ENCODE measurements at places on chromosomes 4 and X.

- no peak for DNase-seq
Observed at GRCh38 chr4:7792616-7793015, 147.0 kb downstream of the AFAP1 start.

- DNase-seq: no peak
Observed at GRCh38 chr4:3215733-3216132, 33.2 kb upstream of the MSANTD1 start.

- no peak for DNase-seq
Observed at GRCh38 chr4:60384516-60384915, 815.6 kb upstream of the ADGRL3 start.

DNA sequence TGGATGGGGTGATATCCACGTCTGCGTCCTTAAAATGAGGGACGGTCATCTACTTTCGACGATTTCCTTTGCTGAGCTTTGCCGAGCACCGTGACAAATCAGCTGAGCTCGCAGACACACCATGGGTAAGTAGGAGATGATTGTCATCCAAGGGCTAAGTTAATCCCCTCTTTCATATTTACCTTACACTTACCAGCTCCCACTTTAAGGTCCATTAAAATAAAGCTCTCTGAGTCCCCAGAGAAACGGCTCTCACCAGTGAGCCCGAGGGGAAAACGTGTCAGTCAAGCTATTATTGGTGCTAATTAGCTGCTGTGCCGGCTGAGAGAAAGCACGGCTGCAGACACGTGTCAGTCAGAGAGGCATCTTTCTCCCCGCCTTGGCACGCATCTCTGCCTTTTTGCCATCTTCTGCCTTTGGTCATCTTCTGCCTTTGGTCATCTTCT is 72.2 kb downstream of the CRLF2 start:
- no peak for DNase-seq

- no peak for DNase-seq
Observed at GRCh38 chrX:56798339-56798711, 69.3 kb downstream of the NBDY start.

DNA sequence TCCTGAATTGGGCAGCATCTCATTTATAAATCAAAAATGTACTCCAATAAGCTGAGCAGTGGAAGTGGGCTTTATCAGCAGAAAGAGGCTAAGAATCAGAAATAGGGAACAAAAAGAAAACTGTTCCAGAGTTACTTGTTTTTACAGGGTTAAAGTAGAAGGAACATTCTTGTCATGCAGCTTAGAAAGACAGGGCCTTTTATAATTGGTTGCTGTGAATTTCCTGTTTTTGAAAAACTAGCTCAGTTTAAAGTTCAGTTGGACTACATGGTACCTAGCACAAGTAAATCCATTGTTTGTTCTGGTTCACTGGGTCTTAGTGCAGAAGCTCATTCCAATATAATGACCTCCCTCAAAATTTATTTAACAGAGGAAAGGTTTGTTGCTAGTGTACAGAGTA is 200.8 kb downstream of the GRIA2 start:
- DNase-seq: no peak

Data from omental fat pad (tissue), 4 donors.